CD8-positive, alpha-beta memory T cell (primary cell): ENCODE measurements at places on chromosomes 2 and 18. TPM values are rescaled to one million over a fixed set of nuclear protein-coding genes. Genes with fewer than 3 reads are reported as not detected.

Gene POMC
- total RNA-seq, result 6.2 TPM

Gene SIGLEC15
- not detected for total RNA-seq

Gene UCN
- 2.6 TPM for total RNA-seq

Gene ARHGAP25
- 74.7 TPM for total RNA-seq

Gene MC5R
- not detected for total RNA-seq
